ENCODE measurements at places on chromosomes 16 and 17.

GRCh38 chr16:59341368-59341767 is 607.3 kb upstream of the GOT2 start:
- DNase-seq = no peak

GRCh38 chr16:66608241-66609138 is 4.0 kb downstream of the CMTM3 start:
- peak; percentile 65 for DNase-seq

DNA sequence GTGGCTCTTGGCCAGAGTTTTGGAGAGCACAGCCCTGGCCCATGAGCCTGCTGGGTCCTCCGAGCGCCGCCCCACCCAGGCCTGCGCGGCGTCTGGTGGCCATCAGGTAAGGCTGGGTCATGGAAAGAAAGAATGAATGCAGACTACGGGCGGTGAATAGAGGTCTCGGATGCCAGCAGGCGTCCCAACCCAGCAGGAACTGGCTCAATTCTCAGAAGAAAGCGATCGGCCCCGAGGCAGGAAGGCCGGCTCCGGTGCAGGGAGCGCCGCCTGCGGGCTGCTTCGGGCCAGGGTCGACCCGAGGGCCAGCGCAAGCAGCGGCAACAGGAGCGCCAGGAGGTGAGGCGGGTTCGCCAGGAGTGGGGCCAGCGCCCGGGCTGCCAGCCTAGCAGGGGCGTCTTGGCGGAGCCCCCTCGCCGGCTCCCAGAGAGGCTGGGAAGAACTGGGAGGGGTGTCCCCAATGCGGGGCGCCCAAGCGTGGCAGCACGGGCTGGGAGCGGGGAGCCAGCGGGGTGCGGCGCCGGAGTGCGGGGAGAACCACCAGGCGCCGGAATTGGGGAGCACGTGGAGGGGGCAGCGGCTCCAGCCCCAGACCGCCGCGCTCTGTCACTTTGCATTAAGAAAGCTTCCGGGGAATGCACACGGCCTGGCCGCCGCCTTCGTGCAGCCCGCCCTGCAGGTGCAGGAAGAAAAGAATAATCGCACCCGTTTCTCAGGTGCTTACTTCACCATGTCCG is 7.1 kb upstream of the TMC5 start:
- peak; percentile 85 for DNase-seq

DNA sequence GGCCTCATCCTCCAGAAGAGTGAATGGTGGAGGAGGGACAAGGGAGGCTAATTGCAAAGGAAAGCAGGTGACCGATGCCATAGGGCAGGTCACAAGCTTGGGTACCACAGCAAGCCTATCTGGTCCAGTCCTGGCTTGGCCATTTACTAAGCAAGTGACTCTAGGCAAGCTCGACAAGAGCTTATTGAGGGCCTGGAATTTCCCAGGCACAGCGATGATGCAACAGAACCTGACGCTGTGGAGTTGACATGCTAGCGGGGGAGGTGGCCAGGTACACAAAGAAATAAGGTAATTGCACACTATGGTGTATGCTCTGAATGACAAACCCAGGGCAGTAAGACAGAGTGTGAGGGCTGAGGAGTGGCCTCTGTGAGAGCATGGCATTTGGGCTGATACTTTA is 98.5 kb downstream of the PGS1 start:
- no peak for DNase-seq

DNA sequence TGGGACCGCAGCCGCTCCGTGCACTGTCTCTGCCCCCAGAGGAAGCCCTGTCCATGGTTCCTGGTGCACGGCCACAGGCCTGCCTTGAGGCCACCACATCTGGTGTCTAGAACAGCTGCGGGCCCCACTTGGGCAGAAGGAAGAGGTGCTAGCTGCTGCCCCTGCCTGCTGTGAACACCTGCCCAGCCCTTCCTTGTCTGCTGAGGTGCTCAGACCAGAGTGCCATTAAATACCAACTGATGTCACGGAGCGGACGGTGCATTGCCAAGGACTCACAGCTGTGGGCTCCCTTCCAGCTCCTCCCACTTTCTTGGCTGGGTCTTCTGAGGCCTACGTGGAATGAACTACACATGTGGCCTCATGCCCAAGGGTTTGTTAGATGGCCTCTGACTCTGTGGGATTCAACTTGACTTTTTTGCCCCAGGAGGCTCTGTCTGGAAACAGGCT is 146.1 kb downstream of the RAB11FIP4 start:
- DNase-seq = no peak

- DNase-seq = no peak
Observed at GRCh38 chr17:32445971-32446370, 1.7 kb downstream of the PSMD11 start.

GRCh38 chr16:72847187-72848027 is 200.5 kb downstream of the ZFHX3 start:
- DNase-seq = no peak

DNA sequence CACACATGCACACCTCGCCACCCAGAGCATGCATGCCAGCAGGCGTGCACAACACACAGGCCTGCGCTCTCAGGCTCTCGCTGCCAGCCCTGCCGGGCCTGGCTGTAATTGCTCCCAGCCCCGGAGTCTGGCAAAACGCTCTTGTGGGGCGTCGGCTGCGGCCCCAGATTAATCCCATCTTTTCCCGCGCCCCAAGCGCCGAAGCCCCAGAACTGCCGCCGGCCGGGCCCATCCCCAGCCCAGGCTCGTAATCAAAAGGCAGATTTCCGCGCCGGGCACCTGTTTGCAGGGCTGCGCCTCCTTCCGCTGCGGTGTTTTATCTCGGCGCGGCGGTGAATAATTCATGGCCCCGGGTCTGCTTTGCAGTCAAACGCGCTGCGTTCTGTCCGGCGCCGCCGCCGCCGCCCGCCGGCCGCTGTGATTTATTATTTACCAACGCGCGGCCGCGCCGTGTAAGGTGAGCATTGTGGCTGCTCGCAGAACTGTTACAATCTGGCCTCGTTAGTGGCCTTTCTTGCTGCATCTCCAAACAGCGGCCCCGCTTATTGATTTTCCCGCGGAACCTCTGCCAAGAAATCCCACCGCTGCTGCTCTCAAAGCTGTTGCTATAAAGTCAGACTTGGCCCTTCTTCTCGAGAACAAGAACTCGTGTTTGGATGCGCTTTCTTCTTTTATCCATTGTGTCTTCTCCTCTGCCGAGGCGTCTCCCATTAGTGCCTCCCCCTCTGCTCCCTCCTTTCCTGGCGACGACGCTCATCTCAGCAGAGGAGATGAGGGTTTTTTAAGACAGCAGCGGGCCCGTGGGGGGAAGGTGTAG is 126.1 kb downstream of the IRX5 start:
- no peak for DNase-seq

DNA sequence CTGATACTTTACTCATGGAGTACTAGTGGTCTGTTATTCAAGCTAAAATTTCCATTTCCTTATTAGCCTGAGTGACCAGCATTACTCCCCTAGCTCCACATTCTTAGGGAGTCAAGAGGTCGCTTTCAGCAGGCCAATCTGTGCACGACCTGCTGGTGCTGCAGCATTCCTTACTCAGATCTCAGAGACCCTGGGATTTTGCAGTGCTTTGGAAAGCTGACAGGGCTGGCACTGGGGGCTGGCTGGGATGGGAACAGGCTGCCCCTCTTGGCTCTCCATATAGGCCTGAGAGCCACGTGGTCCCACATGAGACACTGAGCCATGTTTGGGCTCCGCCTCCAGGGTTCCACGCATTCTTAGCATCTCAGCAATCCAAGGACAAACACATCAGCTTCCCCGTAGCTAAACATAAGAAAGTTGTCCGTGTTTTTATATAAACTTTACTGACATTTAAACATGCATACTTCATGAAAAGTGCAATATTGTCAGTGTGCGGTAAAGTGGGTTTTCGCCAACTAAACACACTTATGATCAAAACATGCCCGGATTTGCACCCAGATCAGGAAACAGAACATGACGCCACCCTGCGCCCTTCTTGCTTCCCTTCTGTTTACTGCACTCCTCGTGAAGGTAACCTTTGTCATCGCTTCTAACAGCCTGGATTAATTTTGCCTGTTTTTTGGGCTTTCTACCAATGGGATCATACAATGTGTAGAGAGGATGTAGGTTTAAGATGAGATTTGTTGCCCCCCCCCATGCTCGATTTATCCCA is 254.5 kb upstream of the CACNG5 start:
- no peak for DNase-seq

DNA sequence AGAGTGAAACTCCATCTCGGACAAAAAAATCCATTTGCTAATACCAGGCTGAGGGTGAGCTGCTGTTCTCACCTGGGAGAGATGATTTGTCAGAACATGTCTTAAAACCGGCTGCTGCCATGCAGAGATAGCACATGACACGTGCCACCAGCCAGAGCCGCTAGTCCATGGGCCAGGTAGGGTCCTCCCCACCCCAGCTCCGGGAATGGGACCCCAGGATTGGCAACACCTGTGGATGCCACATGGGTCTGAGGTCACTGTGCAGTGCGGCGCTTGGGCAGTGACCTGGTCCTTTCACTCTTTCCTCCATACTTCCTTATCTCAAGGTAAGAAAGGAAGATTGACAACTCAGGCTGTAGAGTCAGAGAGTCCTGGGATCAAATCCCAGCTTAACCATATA is 393.3 kb upstream of the TNRC6C start:
- peak; percentile 34 for DNase-seq

GRCh38 chr17:46745376-46745775 is 73.1 kb downstream of the WNT3 start:
- no peak for DNase-seq

GRCh38 chr17:1506649-1507267 is 9.7 kb downstream of the INPP5K start:
- no peak for DNase-seq

DNA sequence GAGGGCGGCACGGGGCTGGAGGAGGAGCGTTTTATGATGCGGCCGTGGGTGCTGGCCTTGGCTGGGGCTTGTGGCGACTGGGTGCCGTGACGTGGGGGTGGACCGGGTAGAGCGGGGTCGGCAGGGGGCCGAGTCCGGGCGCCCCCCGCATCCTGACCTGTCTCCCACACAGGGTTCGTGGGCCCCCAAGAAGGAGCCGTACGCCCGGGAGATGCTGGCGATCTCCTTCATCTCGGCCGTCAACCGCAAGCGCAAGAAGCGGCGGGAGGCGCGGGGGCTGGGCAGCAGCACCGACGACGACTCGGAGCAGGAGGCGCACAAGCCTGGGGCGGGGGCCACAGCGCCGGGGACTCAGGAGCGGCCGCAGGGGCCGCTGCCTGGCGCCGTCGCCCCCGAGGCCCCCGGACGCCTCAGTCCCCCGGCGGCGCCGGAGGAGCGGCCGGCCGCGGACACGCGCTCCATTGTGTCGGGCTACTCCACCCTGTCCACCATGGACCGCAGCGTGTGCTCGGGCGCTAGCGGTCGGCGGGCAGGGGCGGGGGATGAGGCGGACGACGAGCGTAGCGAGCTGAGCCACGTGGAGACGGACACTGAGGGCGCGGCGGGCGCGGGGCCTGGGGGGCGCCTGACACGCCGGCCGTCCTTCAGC is 81.6 kb downstream of the ARHGAP23 start:
- no peak for DNase-seq

- DNase-seq = no peak
Observed at GRCh38 chr16:50546125-50546524, 2.1 kb upstream of the NKD1 start.

- DNase-seq = peak; percentile 40
Observed at GRCh38 chr17:34633351-34633750, 54.0 kb downstream of the TMEM132E start.

- no peak for DNase-seq
Observed at GRCh38 chr17:28151001-28151400, 108.5 kb downstream of the NLK start.

DNA sequence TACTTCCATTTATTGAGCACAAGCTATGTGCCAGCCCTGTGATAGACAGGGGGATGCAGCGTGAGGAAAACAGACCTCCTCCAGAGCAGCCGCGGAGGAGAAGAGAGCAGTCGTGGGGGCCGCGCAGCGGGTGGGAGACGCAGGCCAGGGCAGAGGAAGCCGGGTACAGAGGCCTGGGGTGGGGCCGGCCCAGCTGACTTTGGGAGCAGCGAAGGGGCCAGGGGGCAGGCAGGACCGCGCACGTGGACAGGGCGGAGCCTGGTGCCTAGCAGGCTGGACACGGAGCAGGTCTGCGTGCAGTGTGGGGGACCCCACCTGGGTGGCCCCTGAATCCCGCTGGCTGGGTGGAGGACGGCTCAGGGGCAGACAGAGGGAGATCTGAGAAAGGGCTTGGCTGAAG is 46.2 kb downstream of the ZFPM1 start:
- no peak for DNase-seq

- no peak for DNase-seq
Observed at GRCh38 chr17:71085238-71086033, 916.1 kb downstream of the KCNJ2 start.

DNA sequence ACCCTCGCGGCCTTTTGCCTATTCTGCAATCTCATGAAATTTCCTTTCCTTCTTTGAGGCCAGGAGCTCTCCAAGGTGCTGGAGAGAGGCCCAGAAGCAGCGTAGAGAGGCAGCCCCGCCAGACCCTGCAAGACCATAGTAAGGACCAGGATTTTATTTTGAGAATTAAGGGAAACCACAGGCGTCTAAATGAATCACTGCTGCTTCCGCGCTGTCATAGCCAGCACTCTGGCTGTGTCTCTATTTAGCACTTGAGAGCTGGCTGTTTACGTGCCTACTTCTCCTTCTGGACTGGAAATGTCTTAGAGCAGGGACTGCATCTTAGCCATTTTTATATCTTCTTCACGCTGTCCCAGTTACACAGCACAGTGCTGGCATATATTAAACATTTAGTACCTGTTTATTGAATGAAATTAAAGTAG is 37.6 kb upstream of the PIRT start:
- no peak for DNase-seq

GRCh38 chr17:73091410-73091769 is 1.1 kb downstream of the SLC39A11 start:
- DNase-seq = no peak

GRCh38 chr17:73823684-73824083 is 179.4 kb upstream of the SDK2 start:
- no peak for DNase-seq

DNA sequence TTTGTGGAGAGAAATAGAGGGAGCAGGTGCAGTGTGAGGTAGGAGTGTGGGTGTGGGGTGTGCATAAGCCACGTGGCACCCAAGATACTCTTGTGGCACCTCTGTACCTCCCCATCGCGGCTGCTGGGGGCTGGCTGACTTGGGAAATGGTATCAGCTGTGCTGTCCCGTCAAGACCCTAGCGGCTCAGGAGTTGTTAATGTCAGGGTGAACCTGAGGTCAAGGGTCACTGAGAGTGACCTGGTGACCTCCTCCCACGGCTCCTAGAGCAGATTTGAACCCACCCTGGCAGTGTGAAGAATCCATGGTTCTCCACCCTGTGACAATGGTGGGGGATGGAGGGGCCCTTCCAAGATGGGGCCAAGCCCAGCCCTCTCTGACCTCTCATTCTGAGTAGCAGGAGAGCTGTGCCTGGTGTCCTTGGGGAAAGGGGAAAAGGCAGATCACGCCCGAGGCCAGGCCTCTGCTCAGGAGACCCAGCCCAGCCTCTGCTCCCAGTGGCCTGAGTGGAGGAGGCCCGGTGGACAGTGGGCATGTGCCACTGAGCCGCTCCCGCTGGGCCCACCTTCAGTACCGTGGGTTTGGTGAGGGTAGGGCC is 3.0 kb upstream of the WFIKKN2 start:
- DNase-seq = no peak
